ENCODE measurements at places on chromosomes 7 and 10. TPM values are rescaled to one million over a fixed set of nuclear protein-coding genes. Genes with fewer than 3 reads are reported as not detected.

- no peak overlapping the region for H3K27ac ChIP-seq
- H3K4me3 ChIP-seq = no peak overlapping the region
- no peak for DNase-seq
- no peaks in the 10 kb centered on the region for H3K27me3 ChIP-seq
- H3K36me3 ChIP-seq = no peaks in the 10 kb centered on the region
Measured at GRCh38 chr10:75736889-75737579, 305.6 kb downstream of the LRMDA start.

ZDHHC6 gene
- 11.0 TPM for total RNA-seq

- H3K27ac ChIP-seq = no peak overlapping the region
- H3K4me1 ChIP-seq = no peaks in the 10 kb centered on the region
- H3K36me3 ChIP-seq = no peaks in the 10 kb centered on the region
- H3K27me3 ChIP-seq = no peaks in the 10 kb centered on the region
Measured at GRCh38 chr7:22696541-22697228, 30.3 kb upstream of the IL6 start.

GNAT3 gene
- total RNA-seq = not detected

GRCh38 chr10:104333032-104333727 is 5.1 kb downstream of the ITPRIP start:
- peak; percentile 58 for DNase-seq
- peaks cover 86% of the 10 kb centered on the region for H3K4me1 ChIP-seq
- no peaks in the 10 kb centered on the region for H3K27me3 ChIP-seq
- peaks cover 15% of the 10 kb centered on the region for H3K36me3 ChIP-seq

DNA sequence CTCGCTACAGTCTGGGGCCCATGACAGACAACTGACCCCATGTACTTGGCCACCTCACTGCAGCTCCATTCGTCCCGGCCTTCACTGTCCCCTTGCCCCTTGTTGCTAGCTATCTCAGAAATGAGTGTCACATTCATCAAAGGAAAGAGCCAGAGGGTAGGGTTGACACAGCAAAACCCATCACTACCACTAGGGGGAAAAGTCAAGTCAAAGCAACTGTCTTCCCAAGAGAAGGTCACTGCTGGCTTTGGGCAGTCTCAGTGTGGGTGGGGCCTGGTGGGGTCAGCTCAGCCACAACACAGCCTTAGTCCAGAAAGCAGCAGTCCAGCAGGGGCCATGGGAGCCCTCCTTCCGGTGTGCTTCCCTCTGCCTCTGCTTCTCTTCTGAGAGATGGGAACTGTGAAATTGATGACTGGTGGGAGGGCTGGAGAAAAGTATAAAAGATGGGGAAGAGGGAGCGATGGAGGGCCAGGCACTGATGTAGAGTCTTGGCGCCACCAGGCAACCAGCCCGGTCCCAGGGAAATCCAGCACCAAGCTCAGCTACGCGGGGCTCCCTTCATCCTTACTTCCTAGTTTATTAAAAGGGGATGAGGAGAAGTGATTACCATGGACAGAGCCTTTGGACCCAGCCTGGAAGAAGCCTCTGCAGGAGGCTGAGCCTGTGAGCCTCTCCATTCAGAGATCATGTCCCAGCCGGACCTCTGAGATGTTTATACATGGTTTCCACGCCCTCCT is 58.0 kb downstream of the PLXNA4 start:
- no peak overlapping the region for H3K27ac ChIP-seq
- no peaks in the 10 kb centered on the region for H3K4me1 ChIP-seq
- no peak overlapping the region for H3K4me3 ChIP-seq
- H3K27me3 ChIP-seq = no peaks in the 10 kb centered on the region
- no peaks in the 10 kb centered on the region for H3K36me3 ChIP-seq
- DNase-seq = no peak

GRCh38 chr7:15648461-15648961 is 38.0 kb downstream of the MEOX2 start:
- no peaks in the 10 kb centered on the region for H3K36me3 ChIP-seq
- H3K27ac ChIP-seq = no peak overlapping the region
- no peak for DNase-seq
- H3K4me3 ChIP-seq = no peak overlapping the region

DNA sequence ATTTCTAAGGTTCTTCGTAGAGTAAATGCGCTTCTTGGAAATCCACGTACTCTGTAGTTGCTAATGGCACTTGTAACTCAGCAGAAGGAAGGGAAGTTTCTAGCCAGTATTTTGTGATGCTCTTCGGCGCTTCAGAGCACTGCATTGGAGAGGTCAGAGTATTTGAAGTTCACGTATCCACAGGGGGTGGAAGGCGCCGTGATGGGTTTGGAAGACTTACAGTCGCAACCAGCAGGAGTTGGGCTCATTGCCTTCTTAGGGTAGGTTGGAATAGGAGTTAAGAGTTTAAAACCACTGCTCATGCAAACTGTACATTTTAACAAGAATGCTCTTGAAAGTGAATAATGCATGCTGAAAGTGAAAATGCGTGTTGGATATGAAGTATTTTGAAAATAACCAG is 49.1 kb downstream of the SHH start:
- H3K36me3 ChIP-seq = peaks cover 43% of the 10 kb centered on the region
- H3K4me3 ChIP-seq = no peak overlapping the region
- no peaks in the 10 kb centered on the region for H3K4me1 ChIP-seq
- H3K27me3 ChIP-seq = no peaks in the 10 kb centered on the region

- H3K27ac ChIP-seq = no peak overlapping the region
- no peaks in the 10 kb centered on the region for H3K27me3 ChIP-seq
- H3K4me3 ChIP-seq = no peak overlapping the region
- no peak for DNase-seq
- no peaks in the 10 kb centered on the region for H3K4me1 ChIP-seq
Measured at GRCh38 chr10:118362103-118362502, 20.0 kb upstream of the FAM204A start.

ITGA8 gene
- 6.4 TPM for total RNA-seq

GIMAP1 gene
- total RNA-seq = 5.6 TPM

RARRES2 gene
- 105 TPM for total RNA-seq

LRRC18 gene
- total RNA-seq = not detected

GRCh38 chr10:125823663-125824251 is 411 bp downstream of the BCCIP start:
- no peaks in the 10 kb centered on the region for H3K27me3 ChIP-seq
- no peaks in the 10 kb centered on the region for H3K4me1 ChIP-seq
- DNase-seq = no peak
- H3K27ac ChIP-seq = peak overlapping the region; percentile 88
- H3K36me3 ChIP-seq = peaks cover 28% of the 10 kb centered on the region

GRCh38 chr7:142567201-142568075 is 181.8 kb upstream of the PRSS1 start:
- H3K4me3 ChIP-seq = no peak overlapping the region
- H3K27ac ChIP-seq = no peak overlapping the region
- H3K27me3 ChIP-seq = no peaks in the 10 kb centered on the region
- H3K4me1 ChIP-seq = no peaks in the 10 kb centered on the region

DNA sequence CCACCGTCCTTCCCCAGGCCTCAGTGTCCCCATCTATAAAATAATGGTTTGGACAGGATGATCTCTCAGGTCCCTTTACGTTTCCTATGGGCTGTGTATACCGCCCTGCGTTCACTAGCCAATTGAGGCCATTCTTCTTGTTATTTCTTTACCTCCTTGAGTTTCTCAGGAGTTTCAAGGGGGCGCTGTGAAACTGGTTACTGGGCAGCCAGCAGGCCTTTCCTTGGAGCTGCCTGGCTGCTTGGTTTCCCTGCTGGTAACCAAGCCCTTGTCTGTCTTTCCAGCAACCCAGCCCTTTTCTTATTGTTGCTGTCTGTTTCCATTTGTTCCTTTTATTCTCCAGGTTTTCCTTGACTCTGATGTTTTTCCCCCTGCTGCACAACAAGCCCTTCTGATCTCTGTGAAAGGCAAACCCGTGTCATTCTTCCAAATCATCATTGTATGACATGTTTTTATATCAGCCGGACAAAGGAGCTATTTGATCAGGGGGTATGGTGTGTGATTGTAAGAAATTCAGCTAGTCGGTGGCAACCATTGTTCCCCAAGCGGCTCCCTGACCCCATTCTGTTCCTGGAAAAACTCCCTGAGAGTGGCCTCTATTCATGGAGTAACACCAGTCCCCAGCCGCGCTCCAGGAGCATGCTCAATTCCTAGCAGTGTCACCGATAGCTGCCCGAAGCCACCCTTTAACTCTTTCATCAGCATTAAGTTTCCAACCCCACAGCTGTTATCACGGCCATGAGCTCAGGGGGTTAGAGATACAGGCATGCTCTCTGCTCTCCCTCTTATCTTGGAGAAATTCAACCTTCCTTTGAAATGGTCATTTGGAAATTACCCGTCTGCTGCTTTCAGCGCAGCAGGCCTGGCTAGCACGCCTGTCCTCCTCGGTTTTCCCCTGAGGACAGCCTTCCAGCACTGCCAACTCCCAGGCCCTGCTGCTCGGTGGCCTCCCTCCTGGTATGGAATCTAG is 26.6 kb downstream of the FGF8 start:
- H3K4me1 ChIP-seq = no peaks in the 10 kb centered on the region
- H3K36me3 ChIP-seq = no peaks in the 10 kb centered on the region
- no peak overlapping the region for H3K27ac ChIP-seq
- no peaks in the 10 kb centered on the region for H3K27me3 ChIP-seq
- H3K4me3 ChIP-seq = no peak overlapping the region
- DNase-seq = no peak

TAS2R4 gene
- total RNA-seq = 0.31 TPM

CTAGE15 gene
- not detected for total RNA-seq

DNA sequence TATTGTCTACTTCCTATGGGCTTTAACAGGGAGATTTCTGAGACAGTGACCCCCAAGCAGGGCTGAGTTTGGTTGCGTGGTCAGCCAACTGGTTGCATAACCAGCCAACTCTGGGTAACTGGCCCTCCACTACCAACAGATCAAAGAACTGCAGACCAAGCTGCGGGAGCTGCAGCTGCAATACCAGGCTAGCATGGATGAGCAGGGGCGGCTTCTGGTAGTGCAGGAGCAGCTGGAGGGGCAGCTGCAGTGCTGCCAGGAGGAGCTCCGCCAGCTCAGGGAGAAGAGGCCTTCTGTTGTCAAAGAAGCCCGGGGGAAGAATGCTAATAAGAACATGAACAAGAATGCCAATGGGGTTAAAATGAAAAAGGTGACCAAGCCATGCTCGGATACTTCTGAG is 15.7 kb upstream of the FLNC start:
- DNase-seq = no peak
- no peak overlapping the region for H3K4me3 ChIP-seq
- peaks cover 8% of the 10 kb centered on the region for H3K4me1 ChIP-seq
- H3K36me3 ChIP-seq = no peaks in the 10 kb centered on the region
- no peak overlapping the region for H3K27ac ChIP-seq

DNA sequence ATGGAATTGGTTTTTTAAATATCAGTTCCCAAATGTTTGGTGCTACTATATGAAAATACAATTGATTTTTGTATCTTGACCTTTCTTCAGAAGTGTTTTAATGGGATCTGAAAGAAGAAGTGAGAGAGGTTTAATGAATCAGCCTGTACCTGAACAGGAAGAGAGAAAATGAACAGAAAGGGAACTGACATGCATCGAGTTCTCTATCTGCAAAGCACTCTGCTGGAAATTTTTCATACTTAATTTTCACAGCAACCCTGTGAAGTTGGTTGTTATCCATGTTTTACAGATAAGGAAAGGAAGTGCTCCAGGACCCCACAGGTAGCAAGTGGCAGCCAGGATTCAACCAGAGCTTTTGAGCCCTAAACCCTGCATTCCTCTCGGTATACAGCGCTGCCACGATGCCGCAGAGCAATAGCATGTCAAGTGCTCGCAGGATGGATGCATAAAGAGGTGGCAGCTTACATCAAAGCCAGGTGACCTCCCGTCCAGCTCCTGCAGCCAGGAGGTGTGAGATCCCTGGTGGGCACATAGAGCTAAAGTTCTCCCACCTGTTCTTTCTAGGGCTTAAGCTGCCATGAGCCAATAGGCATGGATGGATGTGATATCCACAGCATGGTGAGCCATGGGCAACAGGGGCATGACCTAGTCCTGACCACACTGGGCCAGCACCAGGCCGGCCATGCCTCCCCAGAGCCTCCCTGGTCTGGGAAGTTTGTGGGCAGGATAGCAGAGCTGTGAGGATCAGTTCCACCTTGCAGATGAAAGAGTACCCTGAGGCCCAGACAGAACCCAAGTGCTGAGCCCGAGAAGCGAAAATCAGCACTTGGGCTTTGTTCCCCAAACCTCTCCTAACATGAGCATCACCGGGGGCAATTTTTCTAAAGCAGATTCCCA is 57.2 kb downstream of the CALML3 start:
- H3K4me1 ChIP-seq = peaks cover 6% of the 10 kb centered on the region
- no peaks in the 10 kb centered on the region for H3K27me3 ChIP-seq
- DNase-seq = no peak
- H3K4me3 ChIP-seq = no peak overlapping the region

- no peak for DNase-seq
Measured at GRCh38 chr7:113582471-113582870, 336.3 kb downstream of the PPP1R3A start.

- no peak overlapping the region for H3K27ac ChIP-seq
- H3K4me1 ChIP-seq = no peaks in the 10 kb centered on the region
- DNase-seq = peak; percentile 18
- no peak overlapping the region for H3K4me3 ChIP-seq
Measured at GRCh38 chr10:117257721-117258120, 16.8 kb downstream of the SLC18A2 start.

DNA sequence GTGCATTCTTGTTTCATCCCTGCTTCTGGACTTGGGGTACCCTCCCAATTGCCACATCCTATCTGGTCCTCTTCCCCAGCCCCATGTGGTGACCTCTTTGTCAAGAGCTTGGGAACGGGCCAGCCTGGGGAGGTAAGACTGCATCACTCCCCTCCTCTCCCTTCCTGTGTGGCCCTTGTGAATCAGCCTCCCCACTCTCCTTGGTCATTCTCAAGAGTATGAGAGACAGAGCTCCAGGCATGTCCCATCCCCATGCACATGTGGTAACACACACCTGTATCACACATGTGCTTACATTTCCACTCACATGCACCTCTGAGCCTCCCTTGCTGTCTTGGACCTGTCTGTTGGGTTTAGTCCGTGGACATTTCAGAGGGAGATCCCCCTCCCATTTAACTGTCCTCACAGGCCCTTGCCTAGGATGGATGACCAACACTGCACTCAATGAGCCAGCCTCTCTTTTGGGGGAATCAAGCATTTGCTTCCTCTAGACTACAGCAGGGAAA is 2.6 kb downstream of the MRPL43 start:
- no peak for DNase-seq
- no peak overlapping the region for H3K4me3 ChIP-seq
- no peaks in the 10 kb centered on the region for H3K4me1 ChIP-seq
- H3K27ac ChIP-seq = no peak overlapping the region

GRCh38 chr10:35352512-35352911 is 16.2 kb downstream of the CCNY start:
- no peak overlapping the region for H3K27ac ChIP-seq
- H3K27me3 ChIP-seq = no peaks in the 10 kb centered on the region
- DNase-seq = no peak
- H3K4me3 ChIP-seq = no peak overlapping the region
- no peaks in the 10 kb centered on the region for H3K36me3 ChIP-seq

CRHR2 gene
- 0.22 TPM for total RNA-seq

GRCh38 chr10:130621231-130621775 is 485.1 kb downstream of the GLRX3 start:
- DNase-seq = peak; percentile 23
- H3K4me1 ChIP-seq = no peaks in the 10 kb centered on the region

STOX1 gene
- total RNA-seq = 0.26 TPM

GRCh38 chr7:135731-136645 is 56.4 kb upstream of the FAM20C start:
- no peaks in the 10 kb centered on the region for H3K27me3 ChIP-seq
- H3K4me1 ChIP-seq = peaks cover 9% of the 10 kb centered on the region
- H3K36me3 ChIP-seq = no peaks in the 10 kb centered on the region
- H3K4me3 ChIP-seq = no peak overlapping the region

Data from right atrium auricular region (tissue), 2 donors.